NCI-H2171 treated with DMSO at 0.1 percent for 48 hours (cell line): ENCODE measurements at places on chromosomes 12 and 14.
A peak's percentile ranks its signal among the peaks of the same experiment; 100 is the strongest.

DNA sequence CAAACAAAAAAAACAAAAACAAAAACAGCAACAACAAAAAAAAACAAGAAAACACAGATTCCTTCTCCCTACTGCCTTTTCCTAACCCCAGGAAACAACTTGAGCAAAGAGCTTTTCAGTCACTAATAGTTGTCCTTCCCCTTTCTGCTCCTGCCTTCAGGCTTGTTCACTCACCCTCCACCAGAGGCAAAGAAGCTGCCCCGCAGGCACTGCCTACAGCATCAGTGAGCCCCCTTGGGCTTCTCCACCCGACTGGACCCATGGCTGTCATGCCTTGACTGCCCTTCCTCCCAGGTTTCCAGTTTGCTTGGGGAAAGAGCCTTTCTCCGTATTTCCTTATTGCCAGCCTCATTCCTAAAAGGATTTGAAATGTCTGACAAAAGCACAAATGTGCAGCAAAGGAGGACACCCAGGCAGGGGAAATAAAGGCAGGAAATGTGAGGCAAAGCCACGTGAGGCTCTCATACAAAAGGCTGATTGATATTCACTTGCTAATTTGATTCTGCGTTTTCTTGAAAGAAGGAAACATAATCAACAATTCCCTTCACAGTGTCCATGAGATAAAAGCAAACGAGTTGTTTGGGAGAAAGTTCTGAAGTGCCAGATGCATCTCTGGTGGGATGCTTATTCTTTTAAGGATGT is 85.7 kb downstream of the GPATCH2L start:
- DNase-seq: no peak

DNA sequence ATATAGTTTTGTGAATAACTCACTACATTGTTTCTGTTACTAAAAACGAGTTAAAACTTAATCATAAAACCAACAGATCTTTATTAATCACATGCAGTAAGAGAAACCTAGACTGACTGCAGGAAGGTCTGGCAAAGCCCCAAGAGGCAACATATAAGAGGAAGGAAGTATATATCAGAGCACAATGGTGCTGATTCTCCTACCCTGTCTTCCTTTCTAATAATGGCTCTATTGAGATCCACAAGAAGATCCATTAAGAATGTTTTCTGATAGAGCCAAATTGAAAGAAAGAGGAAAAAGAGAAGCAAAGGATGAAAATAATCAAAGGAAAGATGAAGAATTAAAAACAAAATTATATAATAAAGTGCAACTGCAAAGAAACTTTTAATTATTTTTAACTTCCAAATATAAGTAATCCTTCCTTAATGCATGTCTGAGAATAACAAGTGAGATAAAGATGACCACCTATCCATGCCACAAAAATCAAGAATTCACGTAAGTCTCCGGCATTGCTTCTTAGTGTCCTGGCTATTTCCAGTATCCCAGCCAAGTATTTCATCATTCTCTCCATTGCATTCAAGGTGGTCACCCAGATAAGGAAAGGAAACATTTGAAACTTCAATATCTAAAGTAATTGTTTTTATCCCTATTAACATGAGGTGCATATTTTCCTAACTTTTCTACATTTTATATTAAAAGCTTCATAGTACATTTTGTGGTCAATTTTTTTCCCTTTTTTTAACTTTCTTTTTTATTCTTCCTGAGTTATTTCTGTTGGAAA is 62.2 kb downstream of the SOX5 start:
- no peak for DNase-seq

DNA sequence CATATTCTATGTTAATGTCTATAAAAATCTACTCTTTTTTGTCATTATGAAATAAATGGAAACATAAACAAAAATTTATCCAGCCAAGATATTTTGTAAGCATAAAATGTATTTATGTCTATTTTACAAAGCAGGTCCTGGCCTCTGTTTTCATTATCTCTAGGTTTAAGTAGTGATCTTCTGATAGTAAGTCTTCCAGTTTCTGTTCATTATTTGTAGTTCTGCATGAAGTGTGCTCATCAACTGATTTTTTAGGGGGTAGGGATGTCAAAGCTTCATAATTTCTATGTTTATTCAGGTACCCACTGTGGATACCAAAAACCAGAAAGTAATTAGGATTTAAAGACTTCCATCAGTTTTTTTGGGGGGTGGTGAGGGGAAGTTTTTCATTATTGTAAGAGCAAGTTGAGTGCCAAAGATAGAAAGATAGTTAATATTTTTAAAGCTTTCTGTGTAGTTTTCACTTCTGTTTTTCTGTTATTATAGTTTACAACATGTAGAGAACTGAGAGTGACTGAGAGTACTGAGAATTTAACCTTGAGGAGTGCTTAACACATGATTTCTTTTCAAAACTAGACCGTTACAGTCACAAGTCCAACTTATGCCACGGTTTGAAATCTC is 30.6 kb upstream of the LMO3 start:
- DNase-seq: no peak

DNA sequence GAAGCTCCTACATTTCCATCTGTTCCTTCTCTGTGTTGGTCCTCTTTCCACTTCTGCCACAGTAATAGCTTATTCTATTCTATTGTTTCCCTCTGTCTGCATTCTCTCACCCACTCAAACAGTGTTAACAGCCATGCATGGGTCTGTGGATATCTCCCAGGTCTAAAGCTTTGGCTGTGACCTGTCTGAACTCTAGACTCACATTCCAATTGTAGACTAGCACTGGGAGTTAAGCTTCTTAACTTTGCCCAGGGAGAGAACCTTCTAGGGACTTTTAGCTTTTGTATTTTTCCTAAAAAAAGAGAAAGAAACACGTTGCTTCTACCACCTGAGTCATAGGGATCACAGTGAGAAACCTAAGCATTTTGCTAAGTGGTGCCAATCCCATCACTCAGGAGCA is 36.7 kb downstream of the PTPRR start:
- no peak for DNase-seq

DNA sequence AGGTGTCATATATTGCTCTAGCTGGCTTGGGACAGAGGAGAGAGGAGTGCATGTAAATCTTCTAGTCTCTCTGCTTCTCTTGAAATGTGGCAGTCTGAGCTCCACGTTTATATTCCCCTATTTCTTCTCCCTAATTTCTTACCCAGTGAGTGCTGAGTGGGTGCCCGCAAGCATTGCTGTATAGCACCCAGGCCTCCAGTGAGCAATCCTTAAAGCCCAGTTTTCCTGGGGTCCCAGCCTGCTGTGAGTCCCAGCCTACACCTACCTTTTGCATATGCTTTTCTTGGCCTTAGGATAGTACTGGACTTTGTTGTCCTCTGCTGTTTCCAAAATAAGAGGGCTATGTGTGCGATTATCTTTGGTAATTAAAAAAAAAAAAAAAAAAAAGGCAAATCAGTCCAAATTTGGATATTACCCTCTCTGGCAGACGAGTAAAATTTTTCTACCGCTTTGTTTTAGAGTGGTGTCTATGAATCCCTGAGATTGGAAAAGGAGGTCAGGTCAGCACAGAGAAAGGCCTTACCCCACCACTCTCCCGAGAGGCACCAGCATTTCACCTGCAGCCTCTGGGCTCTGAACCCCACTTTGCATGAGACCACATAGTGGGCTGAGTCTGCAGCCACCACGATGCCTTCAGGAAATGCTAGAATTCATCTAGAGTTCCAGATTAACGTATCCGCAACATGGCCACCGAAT is 1.1 kb downstream of the MGST1 start:
- DNase-seq: no peak

DNA sequence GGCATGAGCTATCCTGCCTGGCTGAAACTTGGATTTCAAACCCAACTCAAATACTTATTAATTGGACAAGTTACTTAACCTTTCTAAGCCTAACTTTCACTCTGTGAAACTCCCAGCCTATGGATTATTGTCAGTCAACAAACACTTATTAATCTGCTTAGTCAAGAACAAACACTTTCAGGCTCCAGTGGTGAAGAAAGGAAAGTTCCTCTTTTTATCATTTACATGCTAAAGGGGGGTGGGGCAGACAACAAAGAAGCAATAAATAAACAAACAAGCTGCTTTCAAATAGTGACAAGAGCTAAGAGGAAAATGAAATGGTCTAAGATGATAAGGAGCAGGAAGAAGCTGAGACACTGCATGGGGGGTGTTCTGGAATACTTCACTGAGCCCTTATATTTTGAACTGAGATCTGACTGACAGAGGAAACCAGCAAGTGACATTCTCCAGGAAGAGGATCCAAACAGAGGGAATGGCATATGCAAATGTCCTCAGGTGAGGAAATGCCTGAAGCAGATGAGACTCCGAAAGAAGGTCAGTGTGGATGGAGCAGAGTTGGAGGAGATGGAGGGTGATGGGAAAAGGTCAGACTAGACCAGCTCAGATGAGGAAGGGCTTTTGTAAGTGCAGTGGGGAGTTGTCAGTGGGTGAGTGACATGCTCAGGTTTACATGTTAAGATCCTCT is 259.6 kb downstream of the ITPR2 start:
- no peak for DNase-seq

- no peak for DNase-seq
These were observed 25.7 kb downstream of the KLRK1 start for GRCh38 chr12:10363914-10364814.

- no peak for DNase-seq
These were observed 54.1 kb upstream of the CHST11 start for GRCh38 chr12:104402630-104403029.

GRCh38 chr14:55324812-55325211 is 53.6 kb downstream of the FBXO34 start:
- DNase-seq: no peak

DNA sequence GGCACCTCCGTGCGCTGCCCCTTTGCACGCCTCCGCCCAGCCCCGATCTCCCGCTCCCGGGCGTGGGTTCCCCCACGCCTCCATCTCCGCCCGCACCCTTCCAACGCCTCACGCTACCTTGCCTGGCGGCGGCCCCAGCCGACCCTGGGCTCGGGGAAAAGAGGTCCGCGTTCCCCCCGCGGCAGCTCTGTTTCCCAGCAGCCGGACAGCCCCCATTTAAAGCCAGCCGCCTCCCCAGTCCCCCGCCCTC is at the start of gene PRIMA1:
PRIMA1 (minus strand) TSS at position 193 of the 250 bp plus-strand sequence. CDS start 767 bp downstream, outside the sequence.
- no peak for DNase-seq

DNA sequence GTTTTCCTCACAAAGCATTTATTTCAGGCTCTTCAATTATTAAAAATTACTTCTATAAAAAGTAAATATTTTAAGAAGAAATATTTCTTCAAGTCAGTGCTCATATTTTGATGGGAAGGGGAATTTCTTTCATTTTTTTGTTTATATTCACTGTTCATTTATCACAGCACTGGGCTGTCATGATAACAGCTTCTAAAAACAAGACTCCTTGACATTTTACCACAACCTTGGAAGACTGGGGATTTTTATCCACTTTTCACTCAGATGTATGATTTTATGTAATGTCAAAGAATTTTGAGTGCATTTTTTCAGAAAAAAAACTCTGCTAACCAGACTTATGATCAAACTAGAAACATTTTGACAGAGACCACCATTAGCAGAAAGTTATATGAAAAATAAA is 149.7 kb downstream of the PHLDA1 start:
- DNase-seq: no peak

GRCh38 chr12:55822228-55822627 is 4.4 kb downstream of the ORMDL2 start:
- peak; percentile 29 for DNase-seq

DNA sequence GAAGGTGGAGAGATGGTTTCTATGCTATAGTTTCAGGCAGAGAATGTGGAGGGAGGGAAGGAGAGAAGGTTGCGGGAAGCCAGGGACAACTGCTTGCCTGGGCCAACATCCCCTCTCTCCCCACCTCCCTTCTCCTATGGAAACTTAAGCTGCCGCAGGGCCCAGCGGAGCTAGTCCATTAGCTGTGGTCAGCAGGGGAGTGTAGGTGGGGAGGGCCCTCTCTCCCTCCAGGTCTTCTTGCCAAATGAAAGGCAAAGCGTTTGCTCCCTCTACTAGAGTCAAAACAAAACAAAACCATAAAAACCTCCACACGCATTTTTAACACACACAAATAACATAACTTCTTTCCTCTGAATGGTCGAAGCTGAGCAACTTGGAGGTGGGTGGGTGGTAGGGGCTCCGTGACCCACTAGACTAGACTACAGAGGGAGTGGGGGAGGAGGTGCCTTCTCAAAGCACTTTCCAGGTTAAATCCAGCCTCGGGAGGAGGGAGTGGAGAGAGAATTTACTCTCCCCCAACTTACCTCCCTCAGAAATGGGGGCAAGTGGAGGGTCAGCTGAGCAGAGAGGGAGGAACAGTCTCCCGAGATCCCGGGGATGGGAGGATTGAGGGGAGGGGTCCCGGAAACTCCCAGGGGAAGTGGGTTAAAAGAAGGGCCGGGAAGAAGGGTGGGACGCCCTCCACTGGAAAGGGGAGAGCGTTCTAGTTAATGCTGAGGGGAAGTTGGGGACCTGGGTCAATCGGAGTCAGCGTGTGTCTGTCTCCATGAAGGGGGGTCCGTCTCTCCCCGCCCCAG is 4.6 kb upstream of the CACNB3 start:
- no peak for DNase-seq

GRCh38 chr12:49598527-49598926 is 6.9 kb downstream of the FAM186B start:
- no peak for DNase-seq
